Umbilical cord (tissue), 2 donors: ENCODE measurements at places on chromosomes 12 and 14.

GRCh38 chr14:99280066-99280731 is 8.2 kb upstream of the BCL11B start:
- DNase-seq: no peak

DNA sequence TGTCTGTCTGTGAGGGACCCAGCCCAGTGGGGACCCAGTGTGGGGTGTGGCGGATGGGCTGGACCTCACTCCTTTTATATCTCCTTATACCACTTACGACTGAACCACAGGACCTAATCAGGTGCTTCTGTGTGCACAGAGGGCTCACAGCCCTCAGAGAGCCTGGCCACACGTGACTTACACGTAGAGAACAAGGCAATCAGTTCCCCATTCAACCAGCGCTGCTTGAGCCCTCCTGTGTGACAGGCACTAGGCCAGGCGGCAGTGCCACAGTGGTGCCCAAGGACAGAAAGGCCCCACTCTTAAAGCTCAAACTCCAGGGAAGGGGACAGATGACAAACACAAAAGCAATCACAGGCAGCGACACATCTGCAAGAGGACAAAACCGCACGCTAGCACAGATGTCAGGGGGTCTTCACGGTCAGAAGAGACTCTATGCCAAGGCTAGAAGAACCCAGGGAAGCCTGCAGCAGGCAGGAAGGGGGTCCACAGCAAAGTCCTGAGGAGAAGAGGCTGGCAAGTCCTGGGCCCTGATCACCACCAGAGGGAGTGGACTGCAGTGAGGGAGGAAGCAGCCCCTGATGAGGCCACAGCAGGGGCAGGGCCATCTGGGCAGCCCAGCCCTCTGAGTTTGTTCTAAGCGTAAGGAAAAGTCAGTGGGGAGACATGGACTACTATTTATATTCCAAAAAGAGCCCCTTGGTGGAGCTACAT is 39.3 kb downstream of the SETD3 start:
- peak; percentile 22 for DNase-seq

DNA sequence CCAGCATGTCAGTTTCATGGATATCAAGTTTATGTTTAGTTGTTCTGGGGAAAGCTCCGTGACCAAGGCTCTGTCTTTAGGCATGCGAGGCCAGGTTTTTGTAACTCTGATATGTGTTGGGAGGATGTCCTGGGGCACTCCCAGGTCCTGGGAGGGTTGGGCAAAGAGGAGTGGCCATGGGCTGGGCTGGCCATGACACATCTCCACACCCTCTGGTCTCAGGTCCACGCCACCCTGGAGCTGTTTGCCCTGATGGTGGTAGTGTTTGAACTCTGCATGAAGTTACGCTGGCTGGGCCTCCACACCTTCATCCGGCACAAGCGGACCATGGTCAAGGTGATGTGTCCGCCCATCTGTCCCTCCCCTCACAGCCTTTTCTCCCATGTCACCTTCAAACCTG is 46.4 kb downstream of the TPCN1 start:
- no peak for DNase-seq

- no peak for DNase-seq
These were observed 59.5 kb downstream of the GALNT4 start for GRCh38 chr12:89464974-89465592.

- DNase-seq: no peak
These were observed 8.9 kb downstream of the C2CD5 start for GRCh38 chr12:22535478-22535877.

GRCh38 chr12:51388069-51388799 is 3.0 kb downstream of the GALNT6 start:
- DNase-seq: peak; percentile 88

DNA sequence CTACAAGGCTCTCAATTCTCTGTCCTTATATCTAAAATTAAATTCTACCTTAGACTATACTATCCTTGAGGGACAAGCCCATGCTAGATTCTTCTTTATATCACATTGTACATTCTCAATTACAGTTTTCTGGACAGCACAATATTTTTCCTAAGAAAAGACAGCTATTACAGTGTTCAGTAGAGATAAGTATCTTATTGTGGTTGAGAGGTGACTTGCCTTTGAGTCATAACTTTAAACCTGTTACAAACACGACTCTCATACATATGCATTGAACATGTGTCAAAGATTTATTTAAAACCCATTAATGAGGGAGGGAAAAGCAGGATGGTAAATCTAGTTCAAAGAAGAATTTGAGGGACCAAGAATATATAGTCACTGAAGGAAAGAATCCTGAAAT is 61.1 kb downstream of the TPH2 start:
- DNase-seq: no peak

DNA sequence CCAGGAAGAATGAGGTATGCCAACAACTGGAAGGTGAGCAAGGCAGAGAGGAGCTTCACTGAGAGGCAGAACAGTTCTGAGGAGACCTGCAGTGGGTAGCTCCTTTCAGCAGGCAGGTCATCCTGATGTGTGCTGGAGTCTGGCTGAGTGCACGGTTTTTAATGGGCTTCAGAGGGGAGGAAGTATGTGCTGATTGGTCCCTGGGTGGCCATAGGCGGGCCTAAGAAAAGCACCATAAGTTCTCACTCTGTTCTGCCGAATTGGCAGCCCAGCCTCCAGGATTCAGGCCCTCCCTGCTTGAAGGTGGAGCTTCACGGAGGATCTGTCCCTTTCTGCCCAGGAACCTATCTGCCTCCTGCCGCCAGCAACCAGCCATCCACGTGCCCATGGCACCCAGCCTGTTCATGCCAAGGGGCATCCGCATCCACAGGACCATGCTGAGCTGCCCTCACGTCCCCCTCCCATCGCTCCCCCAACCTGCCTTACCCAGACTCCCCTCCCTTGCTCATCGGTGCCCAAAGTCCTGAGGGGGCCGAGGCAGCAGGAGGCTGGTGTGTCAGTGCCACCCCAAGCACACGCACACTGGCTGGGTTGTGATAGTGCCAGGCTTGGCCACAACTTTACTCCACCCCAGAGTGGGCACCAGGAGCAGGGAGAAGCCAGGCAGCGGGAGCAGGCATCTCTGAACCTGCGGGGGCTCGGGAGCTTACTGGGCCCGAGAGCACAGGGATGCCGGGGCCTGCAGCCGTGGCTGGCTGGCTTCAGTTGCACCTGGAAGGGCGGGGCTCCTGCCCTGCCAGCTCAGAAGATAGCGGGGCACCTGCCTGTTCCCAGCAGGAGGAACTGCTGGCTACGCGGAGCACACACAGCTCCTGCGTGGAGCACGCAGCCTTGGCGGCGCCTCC is 608.4 kb upstream of the FOXG1 start:
- no peak for DNase-seq

GRCh38 chr14:92464156-92464555 is 49.4 kb upstream of the RIN3 start:
- DNase-seq: no peak

DNA sequence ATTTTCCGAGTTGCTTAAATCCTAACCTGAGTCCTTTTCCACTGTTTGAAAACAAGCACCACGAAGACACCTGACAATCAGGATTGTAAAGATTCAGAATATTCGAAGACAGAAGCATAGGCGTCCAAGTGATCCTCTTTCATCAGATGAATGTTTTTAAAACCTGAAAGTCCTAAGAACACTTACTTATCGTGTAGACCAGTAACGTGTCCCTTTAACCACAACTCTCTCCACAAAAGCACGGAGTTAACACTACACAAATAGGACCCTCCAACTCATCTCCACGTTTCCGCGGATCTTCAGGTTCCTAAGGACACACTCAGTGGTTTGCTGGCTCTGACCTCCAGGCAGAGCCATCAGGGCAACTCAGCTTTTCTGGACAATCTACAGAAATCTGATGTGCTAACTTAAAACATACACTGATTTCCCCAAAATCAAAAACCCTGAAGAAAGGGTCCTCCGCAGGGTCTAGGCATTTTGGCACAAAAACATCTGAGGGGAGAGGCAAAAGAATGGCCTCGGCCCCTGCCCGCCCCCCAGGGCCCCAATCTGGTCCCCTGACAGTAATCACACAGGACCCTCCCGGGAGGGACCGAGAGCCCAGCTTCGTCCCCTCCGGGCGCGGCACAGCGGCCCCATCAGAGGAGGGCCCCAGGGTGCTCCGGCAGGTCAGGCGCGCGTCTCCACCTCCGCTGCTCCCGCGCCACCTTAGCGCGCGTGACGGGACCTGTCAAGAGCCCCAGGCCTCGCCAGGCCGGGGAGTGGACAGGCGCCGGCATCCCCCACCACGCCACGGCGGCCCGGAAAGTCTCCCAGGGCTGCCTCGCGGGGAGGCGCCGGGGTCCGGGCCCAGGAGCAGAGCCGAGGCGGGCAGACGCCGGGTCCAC is 925 bp downstream of the DICER1 start:
- DNase-seq: peak; percentile 21

DNA sequence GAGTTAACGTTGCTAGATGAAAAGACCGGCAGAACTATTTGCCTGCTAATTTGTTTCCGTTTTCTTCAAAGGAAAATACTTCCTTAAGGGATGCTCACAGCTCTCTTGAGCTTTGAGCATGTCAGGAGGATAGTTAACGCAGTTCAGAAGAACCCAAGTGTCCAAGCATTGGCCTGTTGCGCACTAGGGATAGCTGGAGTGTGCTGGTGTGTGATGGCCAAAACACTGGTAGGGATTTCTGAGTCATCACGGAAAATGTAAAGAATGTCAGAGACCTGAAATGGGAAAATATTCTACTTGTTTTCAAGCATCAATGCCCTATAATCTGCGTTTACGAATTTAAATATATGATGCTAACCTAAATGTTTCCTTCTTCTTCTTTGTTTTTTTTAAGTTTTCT is 97.8 kb downstream of the VRK1 start:
- DNase-seq: no peak

GRCh38 chr12:94980577-94980976 is 22.9 kb downstream of the NDUFA12 start:
- DNase-seq: peak; percentile 66

GRCh38 chr12:38118632-38119031 is 197.9 kb upstream of the ALG10B start:
- DNase-seq: no peak

- no peak for DNase-seq
These were observed 300.9 kb upstream of the STXBP6 start for GRCh38 chr14:25350802-25351201.
